ENCODE measurements at places on chromosomes 7 and 10.

DNA sequence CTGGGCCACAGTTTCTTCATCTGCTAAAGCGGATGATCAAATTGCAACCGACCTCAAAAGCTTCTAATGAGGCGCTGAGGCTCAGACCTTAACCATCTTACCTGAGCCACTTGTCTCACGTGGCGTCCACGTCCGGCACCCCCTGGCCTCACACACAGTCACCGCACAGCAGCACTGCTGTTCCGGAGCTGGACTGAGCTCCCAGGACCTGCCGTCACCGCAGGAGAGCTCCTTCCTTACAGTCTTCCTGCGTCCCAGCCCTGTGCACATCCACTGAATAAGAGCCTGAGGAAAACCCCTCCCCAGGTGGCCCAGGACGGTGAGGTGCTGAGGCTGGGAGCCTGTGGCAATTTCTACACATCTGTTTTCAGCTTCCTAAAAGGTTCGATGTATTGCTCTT, 35.7 kb downstream of the TNS3 start:
- DNase-seq: no peak

DNA sequence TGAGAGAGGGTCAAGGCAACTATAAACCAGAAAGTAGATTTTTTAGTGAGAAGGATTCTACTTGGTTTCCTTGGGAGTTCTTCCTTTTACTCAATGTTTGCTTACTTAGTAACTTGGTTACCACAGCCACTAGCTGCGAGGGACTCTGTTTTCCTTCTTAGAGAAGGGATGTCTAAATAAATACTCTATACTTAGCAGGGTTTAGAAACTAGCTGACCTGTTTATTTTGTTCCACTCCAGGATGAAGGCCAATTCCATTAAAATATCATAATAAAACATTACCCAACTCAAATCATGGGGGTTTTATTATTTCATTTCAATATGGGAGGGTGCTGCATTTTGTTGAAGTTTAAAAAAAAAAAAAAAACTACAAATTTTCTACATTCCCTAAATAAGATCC, 87.3 kb downstream of the PPP1R3A start:
- no peak for DNase-seq

GRCh38 chr10:120979435-120980278, 128.5 kb downstream of the WDR11 start:
- no peak for DNase-seq

DNA sequence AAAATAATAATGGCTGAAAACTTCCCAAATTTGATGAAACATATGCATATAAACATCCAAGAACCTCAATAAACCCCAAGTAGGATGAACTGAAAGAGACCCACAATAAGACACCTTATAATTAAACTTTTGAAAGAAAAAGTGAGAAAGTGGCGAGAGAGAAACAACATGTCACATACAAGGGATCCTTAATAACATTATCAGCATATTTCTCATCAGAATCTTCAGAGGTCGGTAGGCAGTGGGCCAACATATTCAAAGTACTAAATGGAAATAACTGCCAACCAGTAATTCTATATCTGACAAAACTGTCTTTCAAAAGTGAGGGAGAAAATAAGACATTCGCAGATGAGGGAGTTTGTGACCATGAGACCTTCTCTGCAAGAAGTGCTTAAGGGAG, 16.6 kb upstream of the CCDC6 start:
- no peak for DNase-seq

- DNase-seq: no peak
Observed at GRCh38 chr10:71483885-71484751, 87.4 kb downstream of the CDH23 start.

GRCh38 chr7:358352-358751, 68.4 kb downstream of the FOXL3 start:
- no peak for DNase-seq

- DNase-seq: no peak
Observed at GRCh38 chr7:128417071-128417470, 7.3 kb upstream of the IMPDH1 start.

DNA sequence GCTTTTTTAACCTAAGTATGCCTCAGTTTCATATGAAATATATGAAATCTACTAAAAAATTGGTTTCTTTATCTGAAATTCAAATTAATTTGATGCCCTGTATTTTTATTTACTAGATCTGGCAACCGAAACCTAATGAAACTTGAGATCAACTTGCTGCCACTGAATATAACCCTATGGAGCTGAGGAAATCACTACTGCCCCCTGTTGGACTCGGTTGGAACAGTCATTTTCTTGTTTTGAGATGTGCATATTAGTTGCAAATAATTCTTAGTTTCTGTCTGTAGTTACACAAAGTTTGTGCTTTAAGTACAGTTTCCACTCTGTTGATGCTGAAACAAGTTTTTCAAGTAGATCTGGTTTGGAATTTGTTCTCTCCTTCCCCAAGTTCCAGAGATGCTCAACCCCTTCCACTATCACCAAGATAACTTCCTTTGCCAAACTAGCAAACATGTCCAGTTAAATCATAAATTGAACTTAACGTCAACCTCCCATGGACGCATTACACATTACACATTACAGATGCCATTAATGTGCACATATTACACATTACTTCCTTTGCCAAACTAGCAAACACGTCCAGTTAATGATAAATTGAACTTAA, 22.2 kb upstream of the EXOC4 start:
- peak; percentile 17 for DNase-seq

- DNase-seq: no peak
Observed at GRCh38 chr10:62087329-62087728, 181.3 kb downstream of the RTKN2 start.

- no peak for DNase-seq
Observed at GRCh38 chr7:94662548-94662947, 6.6 kb upstream of the SGCE start.

DNA sequence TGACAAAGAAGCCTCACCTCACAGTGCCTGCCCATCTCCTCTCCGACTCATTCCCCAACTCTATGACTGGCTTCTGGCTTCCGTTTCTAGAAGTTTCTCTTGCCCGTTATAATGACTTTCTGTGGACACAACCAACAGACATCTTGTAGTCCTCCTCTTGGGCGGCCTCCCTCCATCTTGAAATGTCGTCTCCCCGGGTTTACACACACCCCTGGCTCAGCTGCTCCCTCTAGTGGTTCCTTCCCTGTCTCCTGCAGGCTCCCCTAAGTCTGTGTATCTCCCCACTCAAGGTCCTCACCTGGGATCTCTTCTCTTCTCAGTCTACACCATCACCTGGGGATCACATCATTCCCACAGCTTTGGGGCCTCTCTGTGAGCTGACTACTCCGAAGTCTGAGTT, 123.4 kb upstream of the NEBL start:
- DNase-seq: no peak

DNA sequence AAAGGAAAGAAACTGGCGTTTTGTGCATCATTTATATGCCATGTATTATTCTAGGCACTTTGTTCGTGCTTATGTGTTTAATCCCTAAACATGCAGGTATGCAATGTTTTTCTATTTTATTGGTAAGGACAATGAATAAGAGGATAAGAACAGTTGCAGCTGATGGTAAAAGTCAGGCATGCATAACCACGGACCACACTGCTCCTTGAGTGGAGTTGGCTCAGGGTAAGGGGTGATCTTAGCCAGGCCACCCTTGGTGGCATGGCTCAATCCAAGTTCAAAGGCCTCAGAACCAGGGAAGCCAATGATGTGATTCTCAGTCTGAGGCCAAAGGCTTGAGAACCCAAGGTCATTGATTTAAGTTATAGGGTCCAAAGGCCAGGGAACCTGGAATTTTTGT, 1068.1 kb downstream of the NRG3 start:
- DNase-seq: no peak

All from stimulated activated CD8-positive, alpha-beta memory T cell treated with anti-CD3 and anti-CD28 coated beads, Interleukin-4, amount 100 ng/mL, for 24 hours (primary cell).